ENCODE measurements at places on chromosomes 2 and 18.

DNA sequence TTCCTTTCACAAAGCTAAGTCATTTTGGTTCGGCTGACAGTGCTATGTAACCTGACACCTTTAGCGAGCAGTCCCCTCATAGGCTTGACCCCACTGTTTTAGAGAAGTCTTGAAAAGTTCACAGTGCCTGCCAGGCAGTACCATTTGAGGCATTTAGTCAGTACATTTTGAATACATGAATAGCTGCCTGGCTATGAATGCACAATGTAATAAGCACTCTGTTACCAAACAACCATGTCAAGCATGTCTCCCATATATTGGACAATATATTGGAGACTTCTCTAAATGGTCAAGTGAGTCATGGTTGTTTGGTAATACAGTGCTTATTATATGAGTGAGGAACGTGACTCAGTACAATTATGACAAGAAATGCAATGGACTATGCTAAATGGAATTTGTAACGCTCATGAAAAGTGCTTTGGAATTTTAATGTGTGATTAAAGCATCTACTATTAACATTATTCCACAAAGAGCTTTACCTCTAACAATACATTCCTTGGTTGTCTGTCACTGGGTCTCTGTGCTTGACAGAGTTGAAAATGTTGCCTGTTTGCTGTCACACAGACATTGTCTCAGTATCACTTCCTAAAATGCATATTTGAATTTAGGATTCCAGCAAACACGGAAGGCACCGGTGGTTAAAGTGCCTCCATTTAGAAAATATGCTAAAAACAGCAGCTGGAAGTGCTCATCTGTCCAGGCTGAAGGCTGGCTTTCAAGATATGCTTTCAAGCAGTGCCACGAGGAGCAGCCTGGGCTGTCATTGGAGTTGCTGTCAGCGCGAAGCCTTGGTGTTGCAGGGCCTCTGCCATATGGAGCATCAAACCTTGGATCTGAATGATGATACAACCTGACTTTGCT is 458.6 kb downstream of the FBXO15 start:
- DNase-seq, result no peak

- DNase-seq, result peak; percentile 64
These were observed 73.4 kb downstream of the INPP4A start for GRCh38 chr2:98518101-98518500.

- DNase-seq, result no peak
These were observed 66.6 kb upstream of the GPC1 start for GRCh38 chr2:240368781-240369331.

- DNase-seq, result no peak
These were observed 141.5 kb upstream of the FIGN start for GRCh38 chr2:163877316-163877715.

GRCh38 chr2:216922175-216922780 is 62.4 kb upstream of the TNP1 start:
- DNase-seq, result no peak

DNA sequence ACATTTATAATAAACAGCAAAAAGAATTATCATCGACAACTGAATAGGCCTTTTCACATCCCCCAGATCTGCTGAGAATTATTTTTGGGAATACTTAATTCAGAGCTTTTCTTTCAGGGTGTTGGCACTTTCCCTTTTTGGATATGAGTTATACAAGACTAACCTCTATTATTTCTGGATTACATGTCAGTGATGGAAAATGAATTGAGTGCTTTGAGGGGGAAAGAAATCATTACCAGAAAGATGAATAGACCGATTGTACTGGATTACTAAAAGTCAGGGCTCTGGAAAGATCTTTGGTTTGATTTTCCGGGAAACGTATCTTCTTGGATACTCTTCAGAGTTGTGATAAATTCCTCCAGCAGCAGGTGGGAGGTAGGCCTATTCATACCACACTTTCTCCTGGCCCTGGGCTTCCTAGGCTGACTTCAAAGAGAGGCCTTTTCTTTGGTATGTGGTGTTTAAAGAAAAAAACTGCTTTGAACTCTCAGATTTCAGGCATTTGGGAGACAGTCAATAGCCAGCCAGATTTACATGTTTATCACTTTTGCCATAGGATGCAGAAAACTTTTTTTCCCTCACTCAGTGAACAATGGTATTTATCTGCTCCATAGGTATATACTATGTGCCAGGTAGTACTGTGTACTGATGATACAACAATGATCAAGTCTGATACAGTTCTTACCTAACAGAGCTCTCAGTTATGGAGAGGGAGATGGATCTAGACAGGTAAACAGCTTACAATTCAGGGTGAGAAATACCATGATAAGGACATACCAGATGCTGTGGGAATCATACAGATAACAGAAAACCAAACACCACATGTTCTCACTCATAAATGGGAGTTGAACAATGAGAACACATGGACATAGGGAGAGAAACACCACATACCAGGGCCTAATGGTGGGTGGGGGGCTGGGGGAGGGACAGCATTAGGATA is 63.3 kb upstream of the ACTR3 start:
- DNase-seq, result no peak

DNA sequence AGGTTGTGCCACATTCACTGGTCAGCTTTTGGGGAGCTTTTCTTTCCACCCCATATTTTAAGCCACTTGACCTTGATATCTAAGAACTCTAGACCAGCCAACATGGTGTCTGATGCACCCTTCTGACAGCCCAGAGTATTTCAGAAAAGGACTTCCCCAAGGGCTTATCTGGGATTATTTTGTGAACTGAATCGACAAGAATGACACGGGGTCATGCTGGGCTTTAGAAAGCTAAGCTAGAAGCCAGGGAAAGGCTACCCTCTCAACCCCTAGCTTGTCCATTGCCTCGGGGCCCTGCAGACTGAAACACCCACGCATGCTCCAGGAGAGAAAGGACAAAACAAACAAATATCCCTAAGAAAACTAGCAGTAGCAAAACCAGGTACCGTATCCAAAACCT is 16.0 kb downstream of the SLC4A5 start:
- no peak for DNase-seq

DNA sequence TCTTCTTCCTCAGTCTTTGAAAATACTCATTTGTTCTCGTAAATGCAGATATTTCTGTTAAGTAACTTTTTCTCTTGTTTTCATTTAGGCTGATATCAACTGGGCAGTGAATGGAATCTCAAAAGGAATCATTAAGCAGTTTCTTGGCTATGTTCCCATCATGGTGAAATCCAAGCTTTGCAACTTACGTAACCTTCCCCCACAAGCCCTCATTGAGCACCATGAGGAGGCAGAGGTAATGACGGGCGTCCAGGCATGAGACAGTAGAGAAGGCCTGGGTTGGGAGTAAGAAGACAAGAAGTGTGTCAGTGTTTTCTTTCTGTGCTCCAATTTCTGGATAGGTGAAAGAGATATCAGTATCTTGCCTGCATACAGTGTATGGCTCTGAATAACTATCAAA is 5.1 kb downstream of the POLR1B start:
- DNase-seq, result no peak

GRCh38 chr2:236195726-236196125 is 27.5 kb upstream of the GBX2 start:
- no peak for DNase-seq

DNA sequence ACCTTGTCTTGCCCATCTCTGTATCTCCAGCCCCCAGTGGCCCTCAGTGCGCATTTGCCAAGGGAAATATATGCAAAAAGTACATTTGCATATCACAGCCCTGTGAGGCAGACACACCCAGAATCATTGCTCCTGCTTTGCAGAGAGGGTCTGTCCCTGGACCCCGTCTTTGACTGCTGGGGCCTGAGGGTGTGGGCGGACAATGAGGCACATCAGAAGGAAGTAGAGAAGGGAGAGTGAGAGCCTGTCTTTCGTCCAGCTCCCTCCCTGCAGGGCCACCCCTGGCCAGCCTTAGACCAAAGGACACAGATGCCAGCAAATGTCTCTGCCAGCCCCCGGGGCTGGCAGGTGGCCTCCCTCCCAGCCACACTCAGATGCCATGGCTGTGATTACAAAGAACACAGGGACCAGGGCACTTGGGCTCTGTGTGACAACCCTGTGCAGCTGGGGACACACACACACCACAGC is 516.2 kb upstream of the MYT1L start:
- no peak for DNase-seq

- DNase-seq, result no peak
These were observed 165.9 kb upstream of the CREB1 start for GRCh38 chr2:207363761-207364290.

- no peak for DNase-seq
These were observed 39.2 kb downstream of the SERPINE2 start for GRCh38 chr2:223999862-224000261.

GRCh38 chr2:55140316-55141219 is 90.3 kb upstream of the RTN4 start:
- no peak for DNase-seq

DNA sequence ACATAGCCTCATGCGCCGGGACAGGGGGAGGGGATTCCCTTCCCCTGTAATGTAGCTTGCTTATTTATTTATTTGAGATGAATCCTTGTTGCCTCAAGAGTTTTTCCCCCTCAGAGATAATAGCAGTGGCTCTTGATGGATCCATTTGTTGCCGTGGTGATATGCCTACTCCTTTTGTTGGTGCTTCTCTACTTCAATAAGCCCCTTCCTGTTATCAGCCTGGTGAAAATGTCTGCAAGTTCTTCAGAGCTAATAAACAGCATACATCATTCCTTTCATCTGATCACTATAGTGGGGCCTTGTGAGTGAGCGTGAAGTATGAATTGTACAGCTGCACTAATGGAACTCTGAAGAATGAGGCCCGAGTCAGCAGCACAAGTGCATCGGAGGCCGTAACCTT is 19.4 kb downstream of the FZD5 start:
- no peak for DNase-seq

GRCh38 chr2:168323529-168324021 is 76.2 kb upstream of the STK39 start:
- no peak for DNase-seq

DNA sequence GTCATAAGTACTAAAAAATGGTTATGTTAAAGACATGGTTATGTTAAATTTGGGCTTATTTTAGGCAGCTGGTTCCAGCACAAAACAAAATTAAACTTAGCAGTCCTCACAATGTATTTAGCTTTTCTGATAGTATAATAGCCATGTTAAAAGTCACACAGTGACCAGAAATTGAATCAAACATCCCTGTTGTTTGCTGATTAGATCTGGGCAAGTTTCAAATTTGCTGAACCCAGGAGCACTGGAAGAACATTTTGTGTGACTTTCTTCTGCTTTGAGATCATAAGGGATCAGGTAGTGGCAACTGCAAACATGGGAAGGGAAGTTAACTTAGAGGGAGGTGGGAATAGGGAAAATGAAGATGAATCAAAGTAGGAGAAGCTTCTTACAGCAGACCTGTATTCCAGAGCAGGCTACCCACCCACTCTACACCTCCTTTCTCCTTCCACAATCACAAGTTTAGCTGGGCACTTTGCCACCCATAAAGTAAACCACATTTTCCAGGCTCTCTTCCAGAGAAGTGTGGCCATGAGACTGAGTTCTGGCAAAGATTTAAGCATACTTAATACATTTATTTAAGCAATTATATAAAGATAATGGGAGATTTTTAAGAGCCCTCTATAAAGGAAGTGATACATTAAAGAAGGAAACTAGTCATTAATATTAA is 616.1 kb upstream of the LRATD1 start:
- DNase-seq, result no peak

GRCh38 chr2:196750977-196751631 is 48.4 kb downstream of the GTF3C3 start:
- peak; percentile 39 for DNase-seq

DNA sequence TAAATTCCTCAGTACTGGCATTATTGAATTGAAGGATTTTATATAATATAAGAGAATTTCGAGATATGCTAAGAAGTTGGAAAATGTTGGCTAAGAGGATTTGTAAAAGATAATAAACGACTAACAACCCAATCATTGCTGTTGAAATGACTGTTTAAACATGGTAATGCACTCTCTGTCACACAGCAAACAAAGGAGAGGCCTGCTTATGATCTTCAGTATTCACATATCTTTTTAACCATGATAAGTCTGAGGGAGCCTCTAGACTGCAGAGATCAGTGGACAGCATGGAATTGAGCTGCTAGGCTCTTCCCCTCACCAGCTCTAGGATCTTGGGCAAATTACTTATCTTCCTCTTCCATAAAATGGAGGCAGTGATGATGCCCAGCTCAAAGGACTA is 2.7 kb downstream of the KCTD18 start:
- no peak for DNase-seq

- DNase-seq, result no peak
These were observed 151.8 kb downstream of the EHBP1 start for GRCh38 chr2:62857139-62857931.

- no peak for DNase-seq
These were observed 475.6 kb upstream of the MYT1L start for GRCh38 chr2:2806711-2807110.

GRCh38 chr2:1808981-1809422 is 64.7 kb upstream of the PXDN start:
- no peak for DNase-seq

DNA sequence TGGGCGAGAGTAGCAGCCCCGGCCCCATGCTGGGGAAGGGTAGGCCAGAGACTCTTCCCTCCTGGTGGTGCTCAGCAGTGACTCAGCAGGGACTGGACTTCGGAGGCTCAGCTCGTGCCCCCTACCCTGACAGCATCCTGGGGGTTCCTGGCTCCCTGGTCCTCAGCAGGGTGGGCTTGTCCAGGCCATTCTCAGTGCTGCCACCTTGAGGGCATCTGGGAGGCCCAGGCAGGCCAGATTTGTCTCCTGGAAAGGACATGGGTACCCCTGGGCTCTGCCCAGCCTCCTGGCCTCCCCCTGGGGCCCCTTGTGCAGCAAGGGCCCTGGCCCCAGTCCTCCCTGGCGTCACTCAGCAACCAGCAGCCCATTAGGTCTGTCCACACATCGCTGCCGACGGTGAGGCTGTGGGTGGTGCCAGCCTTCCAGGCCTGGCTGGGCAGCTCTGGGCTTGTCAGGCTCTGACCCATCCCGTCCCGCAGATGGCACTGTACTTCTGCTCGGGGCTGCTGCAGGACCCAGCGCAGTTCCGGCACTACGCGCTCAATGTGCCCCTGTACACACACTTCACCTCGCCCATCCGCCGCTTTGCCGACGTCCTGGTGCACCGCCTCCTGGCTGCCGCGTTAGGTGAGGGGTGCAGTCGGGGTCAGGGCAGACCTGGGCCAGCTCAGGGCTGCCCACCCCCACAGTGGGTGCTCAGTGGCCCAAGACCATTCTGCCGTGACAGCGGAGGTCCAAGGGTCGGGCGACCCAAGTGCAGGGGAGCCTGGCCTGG is 45.0 kb upstream of the ALPP start:
- no peak for DNase-seq

- DNase-seq, result peak; percentile 27
These were observed 79.4 kb upstream of the ASB18 start for GRCh38 chr2:236343400-236344161.

GRCh38 chr18:10057894-10058791 is 144.3 kb downstream of the VAPA start:
- no peak for DNase-seq

GRCh38 chr2:16180631-16181030 is 240.3 kb downstream of the MYCN start:
- no peak for DNase-seq

Measured in T-cell (primary cell).